NCI-H774 (cell line): ENCODE measurements at places on chromosomes 11 and 22.

DNA sequence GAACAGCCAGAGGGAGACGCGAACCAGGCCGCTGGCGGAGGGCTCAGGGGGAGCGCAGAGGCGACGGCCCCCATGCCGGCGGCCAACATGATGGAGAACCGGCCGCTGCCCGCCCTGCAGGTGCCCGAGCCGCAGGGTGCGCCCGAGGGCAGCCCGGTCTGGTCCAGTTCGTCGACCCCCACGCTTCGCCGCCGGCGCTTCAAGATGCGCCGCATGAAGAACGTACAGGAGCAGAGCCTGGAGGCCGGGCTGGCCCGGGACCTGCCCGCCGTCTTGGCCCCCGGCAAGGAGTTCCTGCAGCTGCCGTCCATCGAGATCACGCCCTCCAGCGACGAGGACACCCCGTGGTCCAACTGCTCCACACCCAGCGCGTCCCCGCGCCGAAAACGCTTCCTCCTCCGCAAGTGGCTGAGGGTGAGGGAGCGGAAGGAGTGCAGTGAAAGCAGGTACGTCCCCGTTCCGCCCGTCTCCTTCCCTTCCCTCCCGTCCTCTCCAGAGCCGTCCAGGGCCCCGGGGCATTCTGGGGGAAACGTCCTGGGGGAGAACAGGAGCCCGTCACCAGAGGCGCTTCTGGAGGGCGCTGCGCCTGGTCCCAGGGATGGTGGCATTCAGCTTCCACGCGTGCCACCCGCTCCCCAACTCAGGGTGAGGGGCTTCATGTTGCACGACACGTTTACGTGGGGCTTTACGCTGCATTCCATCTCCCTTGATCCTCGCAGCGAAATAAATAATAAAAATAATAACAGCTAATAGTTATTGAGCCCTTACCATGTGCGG lies 840 bp downstream of the GRAMD1B start:
- peak; percentile 47 for DNase-seq

DNA sequence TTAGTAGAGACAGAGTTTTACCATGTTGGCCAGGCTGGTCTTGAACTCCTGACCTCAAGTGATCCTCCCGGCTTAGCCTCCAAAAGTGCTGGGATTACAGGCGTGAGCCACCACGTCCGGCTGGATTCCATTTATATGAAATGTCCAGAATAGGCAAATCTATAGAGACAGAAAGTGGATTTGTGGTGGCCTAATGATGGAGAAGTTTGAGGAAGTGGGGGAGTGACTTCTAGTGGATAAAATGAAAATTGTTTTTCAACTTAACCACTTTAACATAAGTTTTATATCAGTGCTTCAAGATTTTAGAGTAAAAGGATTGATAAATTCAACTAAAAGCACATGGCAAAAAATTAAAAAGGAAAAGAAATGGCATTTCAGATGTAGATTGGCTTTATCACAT lies 66.2 kb downstream of the HIPK3 start:
- DNase-seq = no peak

GRCh38 chr22:28014211-28015045 lies 95.4 kb upstream of the PITPNB start:
- DNase-seq = peak; percentile 17

GRCh38 chr22:46458525-46458924 lies 78.9 kb downstream of the CELSR1 start:
- DNase-seq = no peak

- no peak for DNase-seq
These were observed 103.0 kb downstream of the PLEKHA7 start for GRCh38 chr11:16911186-16911585.

GRCh38 chr22:23137905-23138561 lies 3.8 kb downstream of the RSPH14 start:
- no peak for DNase-seq

DNA sequence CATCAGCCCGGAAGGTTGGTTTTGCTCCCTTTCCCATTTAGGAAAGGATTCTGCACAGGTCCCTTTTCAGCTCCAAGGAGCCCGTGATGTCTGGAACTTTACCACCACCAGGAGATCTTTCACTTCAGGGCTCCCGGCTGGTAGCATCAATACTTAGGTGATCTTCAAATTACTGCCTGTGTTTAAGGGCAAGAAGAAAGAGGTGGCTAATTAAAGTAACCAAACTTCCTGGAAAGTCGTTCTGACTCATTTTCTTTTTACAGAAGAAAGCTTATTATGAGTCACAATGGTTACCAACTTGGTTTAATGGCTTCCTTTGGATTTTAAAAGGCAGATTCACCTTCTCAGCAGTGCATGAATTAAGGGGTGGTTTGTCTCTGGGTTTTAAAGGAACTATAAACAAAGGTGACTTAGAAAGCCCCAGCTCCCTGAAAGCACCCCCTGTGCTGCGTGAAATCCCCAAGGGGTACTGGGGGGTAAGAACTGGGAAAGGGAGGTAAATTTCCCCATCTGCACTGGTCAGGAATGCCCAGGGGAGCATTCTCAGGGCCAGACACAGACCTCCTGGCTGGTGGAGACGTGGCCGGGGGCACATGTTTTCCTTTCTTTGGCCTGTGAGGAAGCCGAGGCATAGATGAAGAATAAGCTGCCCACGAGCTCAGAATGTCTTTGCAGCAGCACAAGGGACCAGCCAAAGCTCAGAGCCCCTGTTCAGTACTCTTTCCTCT lies 8.8 kb downstream of the POU2F3 start:
- DNase-seq = no peak

GRCh38 chr11:101241160-101241795 lies 111.7 kb upstream of the PGR start:
- no peak for DNase-seq

DNA sequence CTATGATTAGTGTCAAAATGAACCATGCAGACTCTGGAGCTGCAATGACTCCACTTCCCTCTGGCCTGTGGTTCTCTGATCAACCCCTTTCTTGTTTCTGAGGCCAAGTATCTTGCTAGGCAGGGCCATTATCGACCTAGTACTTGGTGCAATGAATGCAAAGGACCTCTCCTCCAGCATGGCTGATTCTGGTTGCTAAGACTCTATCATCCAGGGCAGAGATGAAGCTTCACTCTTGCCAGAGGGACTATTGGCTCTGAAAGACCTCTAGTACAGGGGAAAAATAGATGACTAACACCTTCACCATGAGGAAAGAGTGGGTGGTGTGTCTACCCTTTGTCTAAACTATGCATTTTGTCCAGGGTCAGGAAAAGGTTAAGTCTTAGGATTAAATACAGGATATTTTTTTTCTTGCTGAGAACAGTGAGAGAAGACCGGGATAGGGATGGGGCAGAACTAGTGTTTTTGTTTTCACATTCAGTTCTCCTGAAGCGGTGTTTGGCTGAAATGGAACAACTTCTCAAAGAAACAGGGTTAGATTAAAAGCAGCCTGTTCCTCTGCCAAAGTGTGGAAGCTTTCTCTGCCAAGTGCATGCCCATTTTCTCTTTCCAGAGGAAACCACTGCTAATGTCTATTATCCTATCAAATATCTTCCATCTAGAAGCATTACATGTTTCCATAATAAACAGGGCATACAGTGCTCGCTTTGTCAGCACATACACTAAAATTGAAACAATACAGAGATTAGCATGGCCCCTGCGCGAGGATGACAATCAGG lies 5.0 kb upstream of the MTFP1 start:
- no peak for DNase-seq

DNA sequence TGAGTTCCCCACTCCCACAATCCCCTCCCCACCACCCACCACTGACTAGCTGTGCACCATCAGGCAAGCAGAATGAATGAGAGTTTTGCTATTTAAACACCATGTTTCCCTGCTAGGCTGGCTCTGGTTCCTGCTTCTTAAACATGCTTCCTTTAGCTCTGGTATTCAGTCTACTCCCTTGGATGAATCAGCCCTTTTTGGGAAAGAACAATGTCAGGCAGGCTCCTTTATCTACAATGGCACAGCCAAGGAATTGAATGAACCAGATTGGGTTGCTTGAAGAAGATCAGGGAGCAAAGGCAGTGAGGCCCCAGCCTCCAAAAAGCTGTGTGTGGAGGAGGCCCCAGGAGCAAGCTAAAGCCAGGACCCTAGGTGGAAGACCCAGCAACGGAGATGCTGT lies 92.9 kb upstream of the ISX start:
- no peak for DNase-seq

- no peak for DNase-seq
These were observed 272.2 kb downstream of the TENM4 start for GRCh38 chr11:79168530-79169110.

GRCh38 chr11:72423840-72424239 lies 10.5 kb downstream of the CLPB start:
- DNase-seq = no peak

GRCh38 chr11:32039149-32039548 lies 51.7 kb upstream of the RCN1 start:
- DNase-seq = no peak

DNA sequence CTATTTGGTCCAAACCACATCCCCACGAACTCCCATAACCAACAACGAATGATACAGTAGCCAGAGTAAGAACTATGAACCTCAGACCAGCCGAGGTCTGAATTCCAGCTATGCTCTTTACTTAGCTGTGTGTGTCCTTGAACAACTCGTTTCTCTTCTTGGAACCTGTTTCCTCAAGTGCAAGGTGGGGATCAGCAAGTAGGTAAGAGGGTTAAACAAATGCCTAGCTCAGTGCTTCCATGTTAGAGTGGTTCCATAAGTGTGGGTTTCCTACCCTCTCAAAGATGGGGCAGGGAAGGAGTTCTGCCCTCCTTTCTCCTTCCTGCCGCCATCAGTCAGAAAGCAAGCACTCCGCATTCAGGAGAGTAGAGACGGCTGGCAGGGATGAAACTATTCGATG lies 283.4 kb upstream of the SYN3 start:
- no peak for DNase-seq

DNA sequence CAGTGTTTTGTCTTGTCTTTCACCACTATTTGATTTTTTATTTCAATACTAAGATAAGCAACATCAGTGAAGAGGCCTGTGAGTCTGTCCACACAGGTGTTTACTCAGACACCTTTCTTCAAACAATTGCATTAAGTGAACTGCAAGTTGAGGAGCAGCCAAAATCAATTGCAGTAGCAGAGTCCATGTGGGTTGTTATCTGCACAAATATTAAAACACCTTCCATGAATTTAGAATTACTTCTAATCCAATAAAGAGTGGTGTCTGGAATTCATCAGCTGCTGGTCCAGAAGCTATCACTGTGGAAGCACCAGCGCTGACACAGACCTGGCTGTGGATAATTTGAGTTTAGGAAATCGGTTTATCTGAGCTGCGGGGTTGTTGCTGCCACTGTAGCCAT lies 83.5 kb upstream of the FAT3 start:
- no peak for DNase-seq

DNA sequence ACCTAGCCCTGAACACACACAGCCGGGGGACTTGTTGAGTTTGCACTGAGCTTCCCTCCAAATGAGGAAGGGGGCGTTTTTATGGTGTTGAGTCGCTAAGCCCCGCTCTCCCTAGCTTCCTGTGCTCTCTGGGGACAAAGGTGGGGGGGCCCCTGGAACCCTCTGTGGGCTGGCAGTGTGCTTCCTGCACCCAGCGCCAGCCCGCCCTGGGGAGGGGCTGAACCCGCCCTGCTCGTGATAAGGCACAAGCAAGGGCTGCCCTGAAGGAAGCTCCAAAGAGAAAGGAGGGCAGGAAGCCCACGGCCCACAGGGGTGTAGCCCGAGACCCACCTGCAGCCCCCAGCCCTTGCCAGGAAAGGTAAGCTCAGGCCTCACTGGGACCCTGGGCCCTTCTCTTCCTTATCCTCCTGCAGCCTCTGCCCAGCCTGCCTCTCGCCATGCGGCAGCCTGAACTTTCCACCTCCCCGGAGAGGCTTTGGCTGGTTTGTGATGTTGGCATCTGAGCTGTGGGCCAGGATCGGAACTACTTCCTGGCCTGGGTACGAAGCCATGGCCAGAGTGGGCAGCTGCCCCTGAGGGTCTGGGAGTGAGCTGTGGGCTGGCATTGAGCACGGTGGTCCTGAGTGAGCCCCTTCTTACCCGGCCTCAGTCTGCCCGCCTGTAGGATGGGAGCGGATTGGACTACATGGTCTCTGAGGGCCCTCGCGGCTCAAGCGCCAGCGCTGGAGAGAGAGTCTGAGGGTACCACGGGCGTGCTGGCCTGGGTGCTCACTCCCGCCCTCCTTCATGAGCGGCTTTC lies at the start of gene FERMT3:
Gene FERMT3, plus strand, starts transcription at position 265 of the 799 bp plus-strand sequence. CDS start 644 bp downstream, outside the sequence.
- DNase-seq = no peak

- DNase-seq = no peak
These were observed 25.0 kb downstream of the LRP5 start for GRCh38 chr11:68337399-68337835.

GRCh38 chr11:6516865-6517264 lies 19.8 kb downstream of the DNHD1 start:
- no peak for DNase-seq

GRCh38 chr11:107666911-107667613 lies 44.8 kb downstream of the SLN start:
- DNase-seq = no peak

- no peak for DNase-seq
These were observed 15.2 kb upstream of the NUP160 start for GRCh38 chr11:47863189-47863897.

DNA sequence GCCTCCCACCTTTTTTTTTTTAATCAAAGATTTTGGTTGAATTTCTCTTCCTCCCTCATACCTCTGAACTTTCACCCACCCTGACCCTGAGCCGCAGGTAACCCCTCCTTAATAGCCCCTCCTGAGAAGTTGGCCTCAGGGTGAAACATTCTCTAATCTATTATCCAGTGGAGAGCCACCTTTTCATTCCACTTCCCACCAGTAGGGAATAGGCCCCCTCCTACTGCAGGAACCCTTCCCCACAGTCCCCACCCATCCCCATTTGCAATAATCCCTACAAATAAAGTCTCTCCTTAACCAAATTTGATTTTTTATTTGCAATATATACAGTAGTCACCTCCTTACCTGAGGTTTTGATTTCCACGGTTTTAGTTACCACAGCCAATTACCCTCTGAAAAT lies 2.1 kb upstream of the SLC35F2 start:
- no peak for DNase-seq

- DNase-seq = no peak
These were observed 31.6 kb upstream of the ACCSL start for GRCh38 chr11:44016131-44016530.

- DNase-seq = no peak
These were observed 7.1 kb upstream of the ENDOD1 start for GRCh38 chr11:95082576-95083001.

- DNase-seq = no peak
These were observed 66.0 kb downstream of the ZBTB16 start for GRCh38 chr11:114125531-114125930.

DNA sequence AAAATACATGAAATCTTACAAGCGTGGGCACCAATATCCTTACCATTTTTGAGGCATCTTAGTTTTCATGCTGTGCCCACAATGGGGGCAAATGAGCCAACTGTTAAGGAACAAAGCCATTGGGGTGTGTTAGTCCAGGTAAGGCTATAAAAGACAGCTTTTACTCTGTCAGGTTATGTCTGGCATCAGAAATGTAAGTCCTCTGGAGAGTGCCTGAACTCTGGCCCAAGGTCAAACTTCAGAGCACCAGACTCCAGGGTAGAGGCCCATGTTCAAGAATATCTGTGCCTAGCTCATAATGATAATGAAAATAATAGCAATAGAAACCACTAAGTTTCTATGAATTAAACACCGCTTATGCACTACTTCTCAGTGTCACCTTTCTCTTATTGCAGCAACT lies 105.5 kb downstream of the CSNK2A3 start:
- DNase-seq = no peak
